ENCODE measurements at places on chromosomes 12 and 14. TPM values are rescaled to one million over a fixed set of nuclear protein-coding genes. Genes with fewer than 3 reads are reported as not detected.

- H3K36me3 ChIP-seq: no peaks in the 10 kb centered on the region
- no peak for DNase-seq
- H3K27ac ChIP-seq: no peak overlapping the region
- H3K27me3 ChIP-seq: no peaks in the 10 kb centered on the region
- peaks cover 22% of the 10 kb centered on the region for H3K4me1 ChIP-seq
Observed at GRCh38 chr14:94171208-94171607, 2.9 kb upstream of the PPP4R4 start.

DNA sequence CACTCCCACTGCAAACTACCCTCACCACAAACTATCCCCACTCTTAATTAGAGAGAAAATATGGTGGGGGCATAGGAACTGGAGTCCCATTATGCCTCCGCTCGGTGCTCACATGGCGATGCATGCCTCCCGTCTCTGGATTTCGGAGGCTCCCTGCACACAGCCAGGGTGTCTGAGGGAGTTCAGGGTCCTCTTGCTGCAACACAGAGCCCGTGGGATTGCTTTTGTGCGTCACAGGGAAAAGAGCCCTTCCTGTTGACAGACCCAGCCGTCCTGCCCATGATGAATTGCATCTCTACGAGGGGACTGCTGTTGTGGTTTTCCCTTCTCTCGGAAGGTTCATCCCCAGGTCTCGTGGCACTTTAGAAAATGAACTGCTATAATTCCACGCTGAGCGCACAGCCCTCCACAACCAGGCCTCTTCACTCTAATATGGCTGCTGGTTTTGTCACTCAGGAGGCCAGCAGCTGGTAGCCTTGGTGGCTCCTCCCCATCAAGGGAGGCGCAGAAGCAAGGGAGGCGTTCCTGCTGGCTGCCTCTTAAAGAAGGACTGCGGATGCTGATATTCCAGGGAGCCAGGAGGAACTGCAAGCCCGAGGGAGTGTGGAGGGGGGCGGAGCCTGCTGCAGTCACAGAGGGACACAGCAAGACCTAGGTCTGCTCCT is 158.0 kb downstream of the KCNA5 start:
- H3K27ac ChIP-seq: no peak overlapping the region
- no peak overlapping the region for H3K4me3 ChIP-seq
- H3K4me1 ChIP-seq: no peaks in the 10 kb centered on the region

- no peak overlapping the region for H3K4me3 ChIP-seq
- no peaks in the 10 kb centered on the region for H3K4me1 ChIP-seq
- no peaks in the 10 kb centered on the region for H3K27me3 ChIP-seq
- no peak overlapping the region for H3K27ac ChIP-seq
- no peak for DNase-seq
- H3K36me3 ChIP-seq: no peaks in the 10 kb centered on the region
Observed at GRCh38 chr12:112439769-112440168, 21.0 kb downstream of the PTPN11 start.

PKP2 gene
- total RNA-seq: 31.9 TPM

ARG2 gene
- total RNA-seq: 4.6 TPM

PMCH gene
- total RNA-seq: not detected
